AML-193 (cell line): ENCODE measurements at places on chromosomes 2 and 18.
A peak's percentile ranks its signal among the peaks of the same experiment; 100 is the strongest.

- DNase-seq = no peak
These were observed 73.8 kb downstream of the HDAC4 start for GRCh38 chr2:239326831-239327535.

GRCh38 chr2:202009019-202009481 is 24.6 kb upstream of the FZD7 start:
- no peak for DNase-seq

DNA sequence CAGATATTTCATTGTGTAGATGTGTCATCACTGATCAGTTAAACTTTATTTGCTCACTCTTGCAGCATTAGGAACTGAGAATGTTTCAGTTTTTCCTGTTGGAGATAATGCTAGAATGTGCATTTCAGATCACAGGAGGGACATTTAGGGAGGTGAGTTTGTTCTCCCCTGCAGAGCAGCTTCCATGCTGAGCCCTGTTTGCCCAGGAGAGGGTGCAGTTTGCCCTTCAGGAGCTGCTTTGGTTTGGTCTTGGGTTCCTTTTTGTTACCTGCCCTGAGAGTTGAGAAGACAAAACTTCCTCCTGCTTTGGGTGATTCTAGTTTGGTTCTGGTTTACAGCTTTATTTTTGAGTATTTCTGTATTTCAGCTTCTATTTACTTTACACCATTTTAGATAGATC is 49.9 kb downstream of the DGKD start:
- DNase-seq = peak; percentile 18

GRCh38 chr2:191222507-191222906 is 22.7 kb upstream of the MYO1B start:
- no peak for DNase-seq

DNA sequence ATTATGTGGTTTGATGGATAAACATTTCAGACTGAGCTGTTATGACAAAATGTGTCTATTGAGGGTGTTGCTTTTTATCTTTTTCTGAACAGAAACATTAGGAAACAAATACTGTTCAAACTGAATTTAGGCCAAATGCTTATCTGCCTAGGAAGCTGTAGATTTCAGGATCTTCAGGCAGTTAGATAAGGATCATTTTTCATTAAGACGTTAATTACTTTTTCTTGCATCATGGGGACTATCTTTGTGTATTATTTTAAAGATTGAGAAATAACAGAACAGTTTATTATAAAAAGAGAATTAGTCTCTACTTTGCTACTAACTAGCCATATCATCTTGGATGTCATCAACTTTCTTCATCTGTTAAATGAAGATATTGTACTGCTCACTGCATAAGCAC is 107.5 kb downstream of the TTC27 start:
- DNase-seq = no peak

- DNase-seq = no peak
These were observed 113.6 kb downstream of the MEP1B start for GRCh38 chr18:32303400-32303799.

DNA sequence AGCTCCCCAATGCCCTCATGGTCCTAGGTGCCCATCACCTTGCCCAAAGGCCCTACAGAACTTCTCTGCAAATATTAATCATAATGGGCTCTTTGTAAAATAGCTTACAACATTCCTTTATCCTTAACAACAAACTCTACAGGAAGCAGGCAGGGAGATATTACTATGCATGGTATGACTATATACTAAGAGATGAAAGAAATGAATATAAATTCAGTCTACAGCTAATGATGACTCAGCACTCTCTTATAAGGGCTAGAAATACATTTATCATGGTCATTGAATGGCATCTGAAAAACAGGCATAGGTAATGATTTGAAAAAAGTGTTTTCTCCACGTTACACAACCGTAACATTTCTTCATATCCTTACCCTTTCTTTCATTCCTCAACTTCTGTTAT is 254.8 kb upstream of the DSEL start:
- no peak for DNase-seq

DNA sequence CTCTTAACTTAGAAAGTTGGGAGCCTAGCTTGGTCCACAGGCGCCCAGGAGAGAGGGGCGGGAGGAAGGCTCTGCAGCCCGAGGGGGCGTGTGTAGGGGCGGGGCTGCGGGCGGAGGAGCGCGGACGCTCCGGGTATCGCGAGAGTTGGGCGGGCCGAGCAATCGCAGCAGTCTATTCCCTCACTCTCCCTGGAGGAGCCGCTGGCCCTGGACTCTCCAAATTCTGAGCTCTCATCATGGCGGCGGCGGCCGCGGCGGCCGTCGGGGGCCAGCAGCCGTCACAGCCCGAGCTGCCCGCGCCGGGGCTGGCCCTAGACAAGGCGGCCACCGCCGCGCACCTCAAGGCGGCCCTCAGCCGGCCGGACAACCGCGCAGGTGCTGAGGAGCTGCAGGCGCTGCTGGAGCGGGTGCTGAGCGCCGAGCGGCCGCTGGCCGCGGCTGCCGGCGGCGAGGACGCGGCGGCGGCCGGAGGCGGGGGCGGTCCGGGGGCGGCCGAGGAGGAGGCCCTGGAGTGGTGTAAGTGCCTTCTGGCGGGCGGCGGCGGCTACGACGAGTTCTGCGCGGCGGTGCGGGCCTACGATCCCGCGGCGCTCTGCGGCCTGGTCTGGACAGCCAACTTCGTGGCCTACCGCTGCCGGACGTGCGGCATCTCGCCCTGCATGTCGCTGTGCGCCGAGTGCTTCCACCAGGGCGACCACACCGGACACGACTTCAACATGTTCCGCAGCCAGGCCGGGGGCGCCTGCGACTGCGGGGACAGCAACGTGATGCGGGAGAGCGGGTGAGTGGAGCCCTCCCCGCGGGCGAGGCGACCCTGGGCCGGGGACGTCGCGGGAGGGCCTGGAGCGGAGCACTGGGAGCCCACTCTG is at the start of gene UBR3:
UBR3 (plus strand) TSS at position 183 of the 869 bp plus-strand sequence; CDS start at position 237, 54 bp downstream.
- DNase-seq = peak; percentile 80

DNA sequence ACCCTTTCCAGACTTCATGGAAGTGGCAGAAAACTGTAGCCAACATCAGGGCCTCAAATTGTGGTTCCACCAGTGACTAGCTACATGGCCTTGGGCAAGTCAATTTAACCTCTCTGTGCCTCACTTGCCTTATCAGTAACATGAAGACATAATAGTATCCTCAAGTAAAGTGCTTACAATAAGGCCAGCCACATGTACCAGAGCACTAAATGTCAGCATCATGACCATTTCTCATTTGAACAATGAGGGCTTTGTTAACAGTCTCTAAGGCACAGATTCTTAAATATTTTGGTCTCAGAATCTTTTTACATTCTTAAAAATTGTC is 5.8 kb upstream of the KCMF1 start:
- no peak for DNase-seq

DNA sequence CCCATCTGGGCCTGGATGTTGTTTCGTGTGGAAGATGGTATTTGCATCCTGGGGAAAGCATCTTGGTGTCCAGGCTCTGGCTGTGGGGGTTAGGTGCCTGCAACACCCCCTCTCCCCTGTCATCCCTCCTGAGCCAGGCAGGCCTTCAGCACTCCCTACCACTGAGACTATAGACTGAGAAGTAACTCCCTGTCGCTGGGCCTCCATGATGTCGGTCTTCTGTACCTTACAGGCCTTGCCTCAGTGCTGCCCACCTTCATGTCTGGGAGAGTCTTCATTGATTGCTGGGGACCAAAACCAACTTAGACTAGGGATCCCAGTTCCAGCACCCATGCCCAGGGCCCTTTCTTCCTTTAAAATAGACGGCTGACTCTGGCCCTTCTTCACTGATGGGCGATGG is 33.1 kb upstream of the DNMT3A start:
- DNase-seq = no peak
